ENCODE measurements at places on chromosomes 11 and 22. TPM values are rescaled to one million over a fixed set of nuclear protein-coding genes. Genes with fewer than 3 reads are reported as not detected.
A peak's percentile ranks its signal among the peaks of the same experiment; 100 is the strongest.

- no peak overlapping the region for H3K4me3 ChIP-seq
- H3K27ac ChIP-seq: no peak overlapping the region
- DNase-seq: no peak
- no peaks in the 10 kb centered on the region for H3K4me1 ChIP-seq
Measured at GRCh38 chr11:116164843-116165242, 607.9 kb downstream of the BUD13 start.

GRCh38 chr22:18997925-18998315, 61.8 kb upstream of the PRODH start:
- no peak for DNase-seq
- H3K4me1 ChIP-seq: no peaks in the 10 kb centered on the region
- no peak overlapping the region for H3K4me3 ChIP-seq
- peaks cover 38% of the 10 kb centered on the region for H3K27me3 ChIP-seq
- H3K27ac ChIP-seq: no peak overlapping the region
- H3K36me3 ChIP-seq: no peaks in the 10 kb centered on the region

- peak overlapping the region; percentile 59 for H3K4me3 ChIP-seq
- H3K36me3 ChIP-seq: no peaks in the 10 kb centered on the region
- H3K4me1 ChIP-seq: peaks cover 19% of the 10 kb centered on the region
- peak; percentile 37 for DNase-seq
- H3K27ac ChIP-seq: peak overlapping the region; percentile 59
Measured at GRCh38 chr11:18705651-18706281, 7.2 kb downstream of the TMEM86A start.

- no peaks in the 10 kb centered on the region for H3K36me3 ChIP-seq
- peaks cover 5% of the 10 kb centered on the region for H3K4me1 ChIP-seq
- DNase-seq: no peak
- H3K4me3 ChIP-seq: no peak overlapping the region
- no peak overlapping the region for H3K27ac ChIP-seq
Measured at GRCh38 chr22:50706481-50707125, 31.4 kb upstream of the ACR start.

- no peak overlapping the region for H3K4me3 ChIP-seq
- H3K4me1 ChIP-seq: peaks cover 52% of the 10 kb centered on the region
- peak overlapping the region; percentile 87 for H3K27ac ChIP-seq
- no peaks in the 10 kb centered on the region for H3K36me3 ChIP-seq
- DNase-seq: peak; percentile 87
- H3K27me3 ChIP-seq: no peaks in the 10 kb centered on the region
Measured at GRCh38 chr22:42313804-42314581, 43.5 kb upstream of the TCF20 start.

DNA sequence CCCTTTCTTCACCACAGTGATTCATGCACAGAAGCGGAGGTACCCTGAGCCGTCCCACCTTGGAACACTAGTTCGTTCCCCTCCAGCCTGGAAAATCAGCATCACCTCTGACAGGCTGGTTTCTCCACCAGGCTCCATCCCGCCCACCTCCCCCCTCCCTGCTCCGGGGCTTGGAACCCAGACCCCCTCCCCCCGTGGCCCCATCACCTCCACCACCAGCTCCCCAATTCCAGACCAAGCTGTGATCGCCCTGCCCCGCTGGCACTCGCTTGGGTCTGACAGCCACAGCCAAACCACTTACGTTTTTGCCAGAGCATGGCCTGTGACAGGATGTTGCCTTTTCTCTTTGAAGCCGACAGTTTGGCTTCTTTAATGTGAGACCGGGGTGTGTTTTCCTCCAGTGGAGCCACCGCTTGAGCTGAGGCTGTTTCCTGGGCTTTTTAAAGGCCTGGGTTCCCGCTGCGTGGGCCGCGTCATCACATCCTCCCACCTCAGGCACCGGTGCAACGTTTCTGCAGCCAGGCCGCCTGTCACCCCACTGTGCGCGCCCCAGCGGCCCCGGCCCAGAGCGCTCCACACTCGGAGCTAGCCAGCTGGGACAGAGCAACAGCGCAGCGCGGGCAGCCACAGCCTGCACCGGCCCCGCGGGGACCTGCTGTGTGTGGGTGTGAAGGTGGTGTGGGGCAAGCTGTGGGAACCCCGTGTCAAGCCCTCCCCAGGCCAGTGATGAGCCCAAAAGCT, at the start of gene POU2AF1:
Gene POU2AF1, minus strand, starts transcription at position 415 of the 741 bp plus-strand sequence. Its CDS starts 98 bp downstream, at position 317.
- no peaks in the 10 kb centered on the region for H3K36me3 ChIP-seq
- H3K27me3 ChIP-seq: no peaks in the 10 kb centered on the region
- H3K27ac ChIP-seq: peak within 1 kb of the TSS; percentile 66
- peak within 1 kb of the TSS; percentile 11 for H3K4me3 ChIP-seq

DNA sequence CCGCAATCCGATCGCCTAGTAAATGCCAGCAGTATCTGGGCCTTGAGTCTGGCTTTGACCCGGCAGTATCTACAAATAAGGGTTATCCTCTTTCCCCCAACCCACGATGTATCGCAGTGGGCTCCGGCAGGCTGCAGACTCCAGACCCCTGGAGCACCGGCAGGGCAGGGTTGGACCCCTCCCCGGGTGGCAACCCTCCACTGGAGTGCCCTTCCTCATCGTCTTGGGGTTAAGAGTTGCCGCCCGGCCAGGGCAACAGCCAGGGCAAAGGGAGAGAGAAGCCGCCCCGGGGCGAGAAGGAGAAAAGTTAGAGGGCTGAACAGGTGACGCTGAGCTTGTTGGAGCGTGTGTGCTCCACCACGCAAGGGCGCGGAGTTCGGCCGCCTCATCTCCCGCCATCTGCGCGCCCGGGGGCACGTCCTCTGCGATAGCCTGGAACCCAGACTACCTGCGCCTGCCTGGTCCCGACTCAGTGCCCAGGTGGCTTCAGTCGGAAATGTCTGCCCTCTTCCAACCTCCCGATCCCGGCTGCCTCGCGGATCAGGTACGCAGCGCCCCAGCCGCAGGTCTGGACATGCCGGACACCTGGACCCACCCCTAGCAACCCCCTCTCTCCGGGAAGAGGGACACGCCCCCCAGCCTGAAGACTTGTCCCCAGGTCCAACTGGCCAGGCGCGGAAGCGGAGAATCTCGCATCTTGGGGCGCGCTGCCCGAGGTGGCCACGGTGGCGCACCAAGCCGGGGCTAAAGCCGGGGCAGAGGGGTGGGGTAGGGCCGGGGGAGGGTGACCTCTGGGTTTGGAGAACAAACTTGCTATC, 1.2 kb downstream of the DSCAML1 start:
- H3K4me1 ChIP-seq: peaks cover 12% of the 10 kb centered on the region
- no peaks in the 10 kb centered on the region for H3K36me3 ChIP-seq
- peaks cover 51% of the 10 kb centered on the region for H3K27me3 ChIP-seq

GRCh38 chr22:26283330-26283729, 114.1 kb downstream of the SEZ6L start:
- no peaks in the 10 kb centered on the region for H3K4me1 ChIP-seq
- H3K27me3 ChIP-seq: peaks cover 11% of the 10 kb centered on the region
- no peaks in the 10 kb centered on the region for H3K36me3 ChIP-seq

TRPM5 gene
- total RNA-seq: 4.9 TPM

- H3K27ac ChIP-seq: no peak overlapping the region
- peaks cover 21% of the 10 kb centered on the region for H3K36me3 ChIP-seq
- no peaks in the 10 kb centered on the region for H3K27me3 ChIP-seq
- DNase-seq: no peak
- H3K4me1 ChIP-seq: no peaks in the 10 kb centered on the region
Measured at GRCh38 chr22:41274856-41275255, 11.1 kb downstream of the RANGAP1 start.

DNA sequence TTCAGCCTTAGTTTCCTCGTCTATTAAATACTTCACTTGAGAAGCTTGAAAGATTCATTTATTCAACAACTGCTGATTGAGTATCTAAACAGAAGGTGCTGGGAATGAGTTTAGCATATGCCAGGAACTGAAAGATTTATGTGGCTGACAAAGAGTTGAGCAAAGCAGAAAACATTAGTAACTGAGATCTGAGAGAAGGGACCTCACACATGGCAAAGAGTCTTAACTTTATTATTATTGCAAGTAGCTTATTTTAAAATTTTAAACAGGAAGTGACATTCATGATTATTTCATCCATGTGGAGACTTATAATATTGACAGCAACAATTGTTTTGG, 133.6 kb downstream of the CASP12 start:
- no peaks in the 10 kb centered on the region for H3K36me3 ChIP-seq
- no peak overlapping the region for H3K4me3 ChIP-seq
- H3K27ac ChIP-seq: no peak overlapping the region

DNA sequence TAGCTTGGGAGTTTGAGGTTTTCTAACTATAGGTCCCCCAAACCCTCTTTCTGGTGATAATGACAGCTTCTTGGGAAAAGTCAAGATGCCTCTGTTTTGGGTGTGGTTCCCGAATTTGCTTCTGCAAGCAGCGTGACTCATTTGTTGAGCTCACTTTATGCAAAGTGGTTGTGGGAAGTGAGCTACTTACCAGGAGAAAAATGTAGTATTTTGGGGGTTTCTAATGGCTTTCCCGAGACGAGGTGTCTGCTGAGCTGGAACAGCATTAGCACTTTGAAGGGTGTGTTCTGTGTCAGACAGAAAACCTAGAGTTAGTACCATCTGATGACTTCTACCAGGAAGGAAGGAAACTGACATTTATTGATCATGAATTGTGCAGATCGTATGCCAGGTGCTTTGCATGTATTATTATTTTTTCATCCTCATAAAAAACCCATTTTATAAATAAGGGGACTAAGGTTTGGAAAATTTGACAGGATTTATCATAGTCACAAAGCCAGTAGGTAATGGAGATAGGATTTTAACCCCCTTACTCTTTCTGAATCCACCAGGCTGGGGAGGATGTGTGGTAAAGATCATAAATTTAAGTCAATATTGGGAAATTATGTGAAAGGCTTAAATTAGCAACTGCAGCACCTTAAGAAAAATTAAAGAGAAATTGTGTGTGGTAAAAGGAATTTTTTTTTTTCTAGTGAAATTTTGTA, 108.8 kb upstream of the CD44 start:
- H3K36me3 ChIP-seq: no peaks in the 10 kb centered on the region
- H3K4me3 ChIP-seq: no peak overlapping the region
- H3K4me1 ChIP-seq: no peaks in the 10 kb centered on the region
- no peaks in the 10 kb centered on the region for H3K27me3 ChIP-seq
- DNase-seq: no peak
- no peak overlapping the region for H3K27ac ChIP-seq

GRCh38 chr22:44482776-44483175, 15.3 kb downstream of the RTL6 start:
- no peaks in the 10 kb centered on the region for H3K27me3 ChIP-seq
- DNase-seq: no peak
- peaks cover 7% of the 10 kb centered on the region for H3K4me1 ChIP-seq

RBM7 gene
- 25.9 TPM for total RNA-seq

MS4A6E gene
- total RNA-seq: not detected

DNA sequence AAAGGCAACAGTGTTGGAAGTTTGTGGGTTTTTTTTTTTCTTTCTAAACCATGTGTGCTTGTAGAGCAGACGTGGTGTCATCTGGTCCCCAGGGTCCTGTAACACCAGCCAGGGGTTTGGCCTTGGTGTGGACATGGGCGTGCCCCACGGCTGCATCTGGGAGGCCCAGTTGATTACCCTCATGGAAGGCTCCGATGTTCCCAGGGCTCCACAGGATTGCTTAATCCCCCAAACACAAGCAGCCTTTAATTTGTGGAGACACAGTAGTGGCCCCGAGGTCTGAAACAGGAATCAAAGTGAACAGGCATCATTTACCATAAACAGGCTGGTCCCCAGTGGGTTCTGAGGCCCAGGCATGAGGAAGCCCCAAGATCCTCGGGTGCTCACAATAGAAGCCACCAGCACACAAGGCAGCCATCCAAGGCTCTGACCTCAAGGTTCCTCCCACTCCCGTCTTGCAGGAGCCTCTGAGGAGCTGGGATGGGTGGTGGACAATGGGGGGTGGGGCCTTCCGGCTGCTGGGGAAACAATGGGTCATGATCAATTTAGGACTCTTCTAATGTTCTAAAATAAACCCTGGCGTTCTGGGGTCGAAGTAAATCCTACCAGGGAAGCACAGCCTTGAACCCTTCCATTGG, 115.0 kb upstream of the CD82 start:
- no peaks in the 10 kb centered on the region for H3K27me3 ChIP-seq
- no peak overlapping the region for H3K4me3 ChIP-seq
- no peaks in the 10 kb centered on the region for H3K36me3 ChIP-seq

SLC5A1 gene
- total RNA-seq: 25.5 TPM

DNA sequence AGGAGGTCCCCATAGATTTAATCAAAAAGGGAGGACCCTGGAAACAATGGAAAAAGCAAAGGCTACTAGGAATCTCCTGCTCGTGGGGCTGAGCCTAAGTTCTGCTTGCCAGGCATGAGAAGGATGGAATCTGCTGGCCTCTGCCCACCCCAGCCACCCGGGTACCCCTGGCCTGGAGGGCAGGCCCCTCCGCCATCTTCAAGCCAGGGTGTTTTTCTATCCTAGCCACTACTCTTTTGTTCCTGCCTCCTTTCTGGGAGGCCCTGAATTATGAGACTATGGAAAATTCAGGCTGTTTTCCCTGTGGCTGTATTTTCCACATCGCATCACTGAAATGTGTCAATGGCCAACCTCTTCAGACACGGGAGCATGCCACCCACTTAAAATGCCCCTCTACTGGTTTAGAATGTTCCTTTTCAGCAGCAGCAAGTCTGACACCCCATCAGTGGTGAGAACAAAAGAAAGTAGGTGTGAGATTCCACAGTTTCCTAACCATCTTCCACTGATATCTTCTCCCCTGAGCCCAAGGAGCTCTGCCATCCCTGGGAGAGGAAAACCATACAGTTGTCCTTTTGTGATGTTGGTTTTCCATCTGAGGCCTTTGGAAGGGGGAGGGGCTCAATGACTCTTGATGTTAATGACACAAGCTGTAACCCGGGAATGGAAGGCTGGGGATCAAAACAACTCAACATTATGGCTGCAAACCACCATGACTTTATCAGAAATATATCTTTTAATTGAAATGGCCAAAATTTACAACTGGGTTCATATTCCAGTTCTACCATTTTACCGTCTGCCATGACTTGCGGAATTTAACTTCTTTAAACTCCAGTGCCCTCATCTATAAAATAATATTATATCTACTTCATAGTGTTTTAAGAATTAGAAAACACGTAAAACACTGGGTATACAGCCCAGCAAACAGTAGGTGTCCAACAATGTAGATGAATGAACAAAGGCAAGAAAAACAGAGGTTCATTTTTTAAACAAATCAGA, 22.2 kb downstream of the DKK3 start:
- no peak for DNase-seq
- H3K27ac ChIP-seq: no peak overlapping the region
- H3K36me3 ChIP-seq: no peaks in the 10 kb centered on the region
- no peaks in the 10 kb centered on the region for H3K27me3 ChIP-seq

- no peak for DNase-seq
- H3K4me3 ChIP-seq: no peak overlapping the region
- H3K4me1 ChIP-seq: no peaks in the 10 kb centered on the region
- no peaks in the 10 kb centered on the region for H3K27me3 ChIP-seq
Measured at GRCh38 chr11:5197536-5197935, 2.9 kb downstream of the OR51V1 start.

DNA sequence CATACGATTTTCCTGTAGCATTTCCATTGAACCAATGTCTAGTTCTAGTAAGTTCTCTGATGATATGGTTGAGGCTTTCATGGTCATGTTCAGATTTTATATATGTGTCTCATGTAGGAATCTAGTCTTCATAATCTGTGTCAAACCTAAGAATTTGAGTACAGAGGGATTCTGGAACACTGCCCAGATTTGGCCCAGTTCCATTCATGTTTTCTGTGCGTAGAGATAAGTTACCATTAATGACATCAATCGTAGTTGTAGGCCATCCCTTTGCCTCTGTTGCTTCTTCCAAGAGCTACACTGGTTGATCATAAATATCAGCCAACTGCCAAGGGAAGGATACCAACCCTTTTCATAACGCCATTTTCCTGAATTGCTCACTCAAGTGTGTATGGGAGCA, 23.3 kb downstream of the ST3GAL4 start:
- no peak overlapping the region for H3K27ac ChIP-seq
- H3K4me1 ChIP-seq: no peaks in the 10 kb centered on the region
- H3K4me3 ChIP-seq: no peak overlapping the region
- no peak for DNase-seq
- H3K36me3 ChIP-seq: no peaks in the 10 kb centered on the region
